ENCODE measurements at places on chromosomes 5 and 9. TPM values are rescaled to one million over a fixed set of nuclear protein-coding genes. Genes with fewer than 3 reads are reported as not detected.

RAPGEF1 gene
- 93.1 TPM for polyA plus RNA-seq

FGF1 gene
- 0.34 TPM for polyA plus RNA-seq

EDIL3 gene
- 0.14 TPM for polyA plus RNA-seq

NTNG2 gene
- polyA plus RNA-seq: 0.01 TPM

ZNF484 gene
- polyA plus RNA-seq: 2.6 TPM

DENND4C gene
- 5.6 TPM for polyA plus RNA-seq

GRXCR2 gene
- polyA plus RNA-seq: not detected

DHX29 gene
- 16.1 TPM for polyA plus RNA-seq

IL9 gene
- polyA plus RNA-seq: not detected

C5orf15 gene
- 13.2 TPM for polyA plus RNA-seq

CDC20B gene
- not detected for polyA plus RNA-seq

All from psoas muscle (tissue), 8 donors.